HT-29 (cell line): ENCODE measurements at places on chromosomes 11 and 22.
A peak's percentile ranks its signal among the peaks of the same experiment; 100 is the strongest.

DNA sequence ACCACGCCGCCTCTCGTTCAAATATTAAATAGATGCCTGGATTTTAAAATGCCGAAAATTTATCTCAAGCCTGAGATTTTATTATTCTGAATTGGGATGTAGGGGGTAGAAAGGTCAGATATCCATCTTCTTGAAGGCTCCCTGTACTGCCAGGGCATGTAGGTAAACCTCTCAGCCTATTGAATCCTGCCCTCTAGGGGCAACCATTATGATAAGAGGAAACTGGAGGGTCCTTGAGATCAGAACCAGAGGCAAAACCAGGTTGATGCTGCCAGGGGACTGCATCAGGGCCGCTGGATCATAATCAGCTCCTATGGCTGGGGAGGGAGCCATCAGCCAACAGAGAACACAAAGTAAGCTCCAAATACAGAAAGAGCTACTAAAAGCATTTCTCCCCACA, 92.4 kb downstream of the KCNC1 start:
- peak; percentile 9 for DNase-seq

DNA sequence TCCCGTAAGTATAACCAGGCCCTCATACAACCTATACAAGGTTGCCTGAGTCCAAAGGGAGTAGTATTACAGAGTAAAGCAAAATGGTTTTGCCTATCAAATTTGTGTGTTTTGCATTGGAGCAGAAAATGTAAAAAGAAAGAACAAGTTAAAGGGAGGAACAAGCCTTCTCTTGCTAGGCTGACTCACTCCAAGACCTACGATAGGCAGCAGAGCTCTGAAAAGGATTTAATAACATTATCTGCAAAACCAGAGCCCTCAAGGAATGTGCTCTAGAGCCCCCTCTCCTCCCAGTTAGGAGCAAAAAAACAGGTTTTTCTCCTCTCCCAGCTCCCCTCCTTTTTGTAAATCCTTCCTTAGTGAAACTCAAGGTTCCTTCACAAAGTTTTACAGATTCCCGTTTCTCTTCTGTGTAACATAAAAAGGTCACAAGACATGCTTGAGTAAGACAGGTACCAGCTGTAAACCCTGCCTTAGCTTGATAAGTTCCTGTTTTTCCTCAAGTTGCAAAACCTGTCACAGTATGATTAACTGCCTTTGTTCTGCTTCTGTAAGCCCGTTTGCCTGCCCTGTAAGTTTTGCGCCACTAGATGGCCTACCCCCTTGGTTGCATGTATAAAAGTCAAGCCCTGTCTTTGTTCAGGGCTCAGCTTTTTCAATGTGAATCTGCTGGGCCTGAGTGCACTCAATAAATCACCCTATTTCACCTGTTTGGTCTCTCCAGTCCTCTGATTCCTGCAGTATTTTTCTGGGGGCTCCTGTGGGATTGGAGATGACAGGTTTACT, 498.2 kb downstream of the KCNA4 start:
- DNase-seq, result peak; percentile 23

GRCh38 chr22:37012262-37012904, 6.9 kb downstream of the TST start:
- no peak for DNase-seq

DNA sequence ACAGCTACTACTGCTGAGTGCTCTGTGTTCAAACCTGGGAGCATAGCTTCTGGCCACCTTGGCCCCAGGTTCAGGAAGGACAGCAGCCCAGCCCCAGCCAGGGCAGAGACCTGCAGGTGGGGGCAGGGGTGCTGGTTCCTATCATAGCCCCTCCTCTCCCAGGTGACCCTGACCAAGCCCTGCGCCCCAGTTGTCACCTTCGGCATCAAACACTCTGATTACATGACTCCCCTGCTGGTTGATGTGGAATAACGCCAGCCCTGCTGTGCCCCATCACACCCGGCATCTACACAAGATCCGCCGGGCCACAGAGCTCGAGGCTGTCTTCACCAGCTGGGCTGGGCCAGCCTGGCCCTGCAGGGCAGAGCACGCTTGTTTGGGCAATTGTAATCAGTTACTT, 6.9 kb downstream of the SCGB1C1 start:
- peak; percentile 14 for DNase-seq

- DNase-seq, result no peak
Measured at GRCh38 chr11:120442031-120442430, 69.5 kb upstream of the GRIK4 start.

DNA sequence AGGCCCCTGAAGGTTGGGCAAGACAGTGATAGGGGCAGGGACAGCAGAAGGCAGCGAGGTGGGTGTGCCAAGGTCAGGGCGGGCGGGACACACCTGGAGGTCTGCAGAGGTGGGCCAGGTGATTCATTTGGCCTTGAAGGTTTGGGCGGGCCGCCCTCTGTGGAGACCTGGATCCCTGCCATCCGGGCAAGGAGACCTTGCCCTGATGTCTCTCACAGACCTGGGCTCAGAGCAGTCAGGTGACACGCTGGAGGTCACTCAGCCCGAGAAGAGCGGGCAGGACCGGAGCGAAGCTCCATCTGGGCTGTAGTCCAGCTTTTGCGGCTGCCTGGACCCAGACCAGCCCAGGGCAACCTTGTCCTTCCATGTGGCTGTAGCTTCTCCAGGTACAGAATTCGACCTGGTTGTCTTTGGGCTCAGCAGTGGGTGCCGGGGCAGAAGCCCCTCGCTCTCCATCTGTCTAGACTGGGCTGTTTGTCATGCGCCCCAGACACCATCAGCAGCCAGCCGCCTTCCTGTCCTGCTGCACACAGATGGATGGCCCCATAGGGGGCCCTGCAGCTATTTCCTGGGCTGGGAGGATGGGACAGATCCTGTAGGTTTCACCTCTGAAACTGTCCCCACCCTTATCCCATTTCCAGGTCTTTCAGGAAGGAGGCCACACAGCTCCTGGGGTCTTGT, 3.1 kb downstream of the MRGPRG start:
- DNase-seq, result no peak

GRCh38 chr22:26109686-26110315, 59.5 kb upstream of the SEZ6L start:
- no peak for DNase-seq

DNA sequence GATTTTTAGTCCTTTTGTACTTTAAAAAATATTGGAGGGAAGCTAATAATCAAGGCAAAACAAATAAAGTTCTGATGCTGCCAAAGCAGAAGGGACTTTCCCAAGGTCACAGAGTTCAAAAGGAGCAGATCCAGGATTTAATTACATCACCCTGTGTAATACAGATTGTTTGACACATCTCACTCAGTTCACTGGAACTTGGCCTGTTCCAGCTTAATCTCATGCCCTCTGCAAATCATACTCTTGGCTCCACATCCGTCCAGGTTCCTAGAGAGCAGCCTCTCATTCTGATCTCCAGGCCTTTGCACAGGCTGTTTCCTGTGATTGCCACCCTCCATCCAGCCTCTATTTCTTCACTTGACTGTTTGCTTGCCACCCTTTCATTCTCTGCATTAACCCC, 151.7 kb downstream of the SPON1 start:
- no peak for DNase-seq

- no peak for DNase-seq
Measured at GRCh38 chr11:65644837-65645236, 6.9 kb downstream of the SIPA1 start.

- peak; percentile 30 for DNase-seq
Measured at GRCh38 chr11:93775289-93775688, 8.8 kb upstream of the MED17 start.

GRCh38 chr11:69703453-69703767, 412 bp downstream of the FGF19 start:
- no peak for DNase-seq

DNA sequence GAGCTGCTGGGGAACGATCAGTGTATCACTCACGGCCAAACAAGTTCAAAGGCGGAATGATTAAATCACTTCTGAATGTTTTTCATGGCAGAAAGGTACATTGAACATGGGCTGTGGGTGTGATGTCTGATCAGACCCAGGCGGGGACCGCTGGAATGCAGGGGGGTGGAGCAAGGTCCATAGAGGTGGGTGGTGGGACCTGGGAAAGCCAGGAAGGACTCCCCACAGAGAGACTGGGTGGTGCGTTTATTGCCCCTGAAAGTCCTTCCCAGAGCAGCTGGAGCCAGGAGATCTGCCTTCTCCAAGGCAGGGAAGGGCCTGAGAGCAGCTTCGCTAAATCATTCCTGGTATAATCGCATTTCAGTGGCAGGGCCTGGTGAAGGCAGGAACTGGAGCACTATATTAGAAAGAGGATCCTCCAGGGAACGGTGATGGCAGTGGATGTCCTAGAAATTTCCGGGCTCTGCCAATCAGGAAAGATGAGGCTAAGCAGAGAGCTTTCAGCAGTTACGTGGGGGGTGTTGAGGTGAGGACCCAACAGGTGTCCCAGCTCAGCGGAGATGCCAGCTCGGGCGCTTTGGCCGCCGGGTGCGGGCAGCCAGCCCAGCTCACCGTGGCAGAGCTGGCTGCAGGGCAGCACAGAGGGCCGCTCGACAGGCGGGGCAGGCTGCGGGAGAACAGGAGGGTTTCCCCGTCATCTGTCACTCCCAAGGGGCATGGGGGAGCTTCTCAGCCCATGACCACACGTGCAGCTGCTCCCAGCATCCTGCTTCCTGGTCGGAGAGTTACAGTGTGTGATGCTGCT, 271.7 kb downstream of the CTTN start:
- no peak for DNase-seq

DNA sequence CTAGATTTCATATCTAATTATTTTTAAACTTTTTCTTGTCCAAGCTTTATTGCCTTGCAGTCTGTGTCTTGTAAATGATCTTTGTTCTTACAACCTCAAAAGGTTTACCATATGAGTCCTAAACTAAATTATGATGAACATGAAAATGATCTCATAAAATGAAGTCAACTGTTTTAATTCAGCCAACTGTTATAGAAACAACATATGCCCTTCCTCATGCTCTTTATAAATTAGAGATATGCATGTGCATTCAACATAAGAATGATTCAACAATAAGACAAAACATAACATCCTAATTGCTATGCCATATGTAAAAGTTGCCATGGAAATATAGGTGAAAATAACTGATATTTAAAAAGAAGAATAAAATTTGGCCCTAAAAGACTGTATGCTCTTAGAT, 774.4 kb downstream of the LUZP2 start:
- DNase-seq, result no peak

DNA sequence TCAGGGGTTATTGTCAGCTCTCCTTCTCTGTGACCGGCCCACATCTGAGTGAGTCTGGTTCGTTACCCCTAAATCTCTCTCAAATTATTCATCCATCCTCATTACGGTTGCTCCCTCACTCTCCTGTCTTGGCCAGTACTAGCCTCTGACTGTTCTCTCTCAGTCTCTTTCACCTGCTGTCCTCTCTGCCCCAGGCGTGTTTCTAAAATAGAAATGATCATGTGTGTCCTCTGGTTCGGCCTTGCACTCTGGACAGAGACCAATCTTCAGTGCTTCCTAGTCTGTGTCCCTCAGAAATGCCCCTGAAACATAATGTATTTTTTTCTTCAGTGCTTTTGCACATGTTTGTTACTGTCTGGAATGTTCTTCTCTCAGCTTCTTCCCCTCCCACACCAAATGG, 4.9 kb downstream of the PSMD13 start:
- no peak for DNase-seq

DNA sequence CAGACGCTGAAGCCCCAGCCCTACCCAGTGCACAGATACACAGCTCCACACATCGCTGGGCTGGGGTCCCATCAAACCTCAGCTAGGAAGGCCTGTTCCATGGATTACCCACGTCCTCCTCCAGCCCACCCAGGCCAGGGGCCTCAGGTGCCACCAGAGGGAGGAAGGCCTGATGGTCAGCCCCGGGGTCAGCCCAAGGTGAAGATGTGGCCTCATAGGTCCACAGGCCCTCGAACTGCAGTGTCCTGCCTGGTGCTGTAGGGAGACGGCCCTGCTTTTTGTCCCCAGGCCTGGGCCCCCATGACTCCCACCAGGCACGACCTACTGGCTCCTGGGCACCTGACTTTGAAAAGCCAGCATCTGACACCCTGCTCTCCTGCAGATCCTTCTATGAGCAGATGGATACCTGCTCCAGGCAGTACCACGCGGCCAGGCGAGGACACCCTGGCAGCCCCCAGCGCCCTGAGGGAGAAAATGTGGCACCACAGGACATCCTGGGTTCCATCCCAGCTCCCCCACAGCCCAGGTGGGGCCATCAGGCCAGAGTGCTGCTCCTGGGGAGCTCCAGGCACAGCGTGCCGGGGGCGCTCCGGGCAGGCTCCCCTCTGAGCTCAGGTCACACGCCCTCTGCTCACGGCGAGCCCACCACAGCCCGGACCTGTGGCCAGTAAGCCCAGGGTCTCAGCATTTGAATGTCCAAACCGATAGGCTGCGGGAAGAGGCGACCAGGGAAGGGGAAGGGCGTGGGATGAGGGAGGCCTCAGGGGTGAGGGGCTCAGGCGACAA, 15.8 kb upstream of the MOB2 start:
- DNase-seq, result no peak
